Fibroblast of gingiva (primary cell): ENCODE measurements at places on chromosomes 5 and 9.

DNA sequence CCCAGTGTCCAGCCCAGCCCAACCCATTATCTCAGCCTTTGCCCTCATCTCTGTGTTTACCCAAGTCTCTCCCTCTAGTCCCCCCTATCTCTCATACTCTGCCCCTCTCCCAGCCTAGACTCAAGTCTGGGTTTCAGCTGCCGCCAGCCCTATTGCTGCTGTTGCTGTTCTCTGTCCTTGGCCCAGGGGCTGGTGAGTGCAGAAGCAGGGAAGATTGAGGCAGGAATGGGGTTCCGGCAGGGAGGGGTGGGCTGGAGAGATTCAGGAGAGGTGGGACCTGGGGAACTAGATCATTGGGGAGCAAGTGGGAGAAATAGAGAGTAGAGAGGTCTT lies 702 bp downstream of the TMEM8B start:
- no peak for DNase-seq

DNA sequence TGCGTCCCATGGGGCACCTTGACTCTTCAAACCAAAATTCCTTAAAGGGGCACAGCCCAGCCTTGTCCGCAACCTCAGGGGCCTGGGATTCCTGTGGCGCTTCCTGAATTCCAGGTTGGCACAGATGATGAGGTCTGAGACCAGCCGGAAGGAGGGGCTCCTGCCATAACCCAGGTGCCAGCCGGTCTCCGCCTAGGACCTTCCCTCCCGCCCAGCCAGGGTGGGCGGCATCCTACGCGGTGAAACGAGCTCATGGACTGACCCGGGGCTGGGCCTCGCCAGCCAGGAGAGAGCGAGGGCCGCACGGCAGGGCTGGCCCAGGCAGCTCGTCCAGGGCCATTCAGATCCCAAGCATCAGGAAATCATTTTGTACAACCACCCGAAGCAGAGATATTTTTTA lies 23.0 kb downstream of the AMBP start:
- DNase-seq = no peak

DNA sequence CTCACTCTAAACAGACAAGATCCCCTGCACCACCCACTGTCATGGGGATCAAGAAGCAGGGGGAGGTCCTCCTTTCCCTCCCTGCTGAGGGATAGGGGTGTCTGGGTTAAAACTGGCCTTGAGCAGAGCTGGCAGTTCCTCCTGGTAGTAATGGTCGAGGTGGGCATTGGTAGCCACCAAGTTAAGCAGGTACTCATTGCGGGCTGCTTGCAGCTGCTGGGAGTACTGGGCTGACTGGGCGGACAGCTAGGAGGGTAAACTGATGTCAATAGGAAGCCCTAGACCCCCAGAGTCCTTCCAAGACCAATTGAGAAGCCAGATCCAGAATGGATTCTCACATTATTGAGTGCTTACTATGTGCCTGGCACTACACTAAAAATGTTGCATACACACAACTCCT lies 3.4 kb downstream of the FCHSD1 start:
- DNase-seq = no peak

- peak; percentile 67 for DNase-seq
These were observed 868 bp downstream of the ZBTB43 start for GRCh38 chr9:126805554-126806262.

DNA sequence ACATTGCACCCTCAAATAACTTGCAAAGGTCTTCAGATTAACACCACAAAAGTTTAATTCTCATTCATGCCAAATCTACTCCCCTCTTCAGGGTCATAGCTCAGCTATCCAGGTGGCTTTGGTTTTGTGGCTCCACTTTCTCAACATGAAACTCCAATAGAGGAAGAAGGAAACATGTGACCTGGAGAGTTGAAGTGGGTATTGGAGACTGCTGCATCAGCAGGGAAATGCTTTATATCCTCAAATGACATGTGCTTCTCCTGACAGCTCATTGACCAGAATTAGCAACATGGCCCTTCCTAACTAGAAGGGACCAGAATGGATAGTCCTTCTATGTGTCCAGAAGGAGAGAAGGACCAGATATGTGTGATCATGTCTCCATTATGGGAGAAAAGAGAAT lies 73.6 kb downstream of the TLR4 start:
- no peak for DNase-seq

- DNase-seq = no peak
These were observed 67.0 kb downstream of the GCNT1 start for GRCh38 chr9:76526026-76526425.

DNA sequence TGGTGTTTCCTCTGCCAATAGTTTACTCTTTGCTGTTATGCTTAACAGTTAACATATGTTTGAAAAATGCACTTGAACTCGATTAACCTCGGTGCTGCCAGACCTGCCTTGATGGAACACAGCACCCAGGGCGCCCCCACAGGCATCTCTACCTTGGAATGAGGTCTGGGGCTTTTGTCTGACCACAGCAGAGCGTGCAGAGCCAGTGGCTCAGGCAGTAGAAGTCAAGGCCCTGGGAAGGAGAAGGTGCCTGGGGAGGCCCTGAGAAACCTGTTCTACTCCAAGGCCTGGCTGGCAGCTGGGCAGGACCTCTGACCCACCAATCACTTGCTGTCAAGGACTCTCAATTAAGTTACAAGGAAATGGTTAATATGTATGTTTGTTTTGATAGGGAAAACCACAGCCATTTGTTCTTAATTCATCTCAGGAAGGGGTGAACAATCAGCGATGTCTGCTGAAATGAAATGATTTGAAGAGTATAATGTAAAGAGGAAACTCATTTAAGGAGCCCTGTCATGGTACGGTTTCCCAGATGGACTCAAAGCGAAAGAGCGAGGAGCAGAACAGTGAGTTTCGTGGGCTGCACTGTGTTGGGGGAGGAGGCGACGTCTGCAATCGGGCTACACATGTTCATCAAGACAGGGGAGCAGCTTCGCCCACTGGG lies 21.9 kb downstream of the MACROH2A1 start:
- DNase-seq = no peak

DNA sequence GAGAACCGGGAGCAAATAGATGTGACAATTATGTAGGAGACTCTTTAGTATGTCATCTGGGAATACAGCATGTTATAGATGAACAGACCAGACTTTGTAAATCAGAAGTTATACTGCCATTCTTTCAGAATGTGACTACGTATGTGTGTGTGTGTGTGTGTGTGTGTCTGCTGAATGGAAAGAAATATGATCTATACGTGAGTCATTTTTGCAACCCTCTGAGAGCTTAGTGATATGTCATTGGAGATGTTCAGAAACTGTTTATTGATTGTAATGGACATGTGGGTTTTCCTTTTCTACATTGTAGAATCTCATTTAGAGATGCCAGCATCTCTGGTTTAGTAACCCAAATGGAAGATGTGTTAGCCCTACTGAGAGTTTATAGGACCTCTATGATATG lies 731.5 kb downstream of the TLE1 start:
- peak; percentile 6 for DNase-seq

DNA sequence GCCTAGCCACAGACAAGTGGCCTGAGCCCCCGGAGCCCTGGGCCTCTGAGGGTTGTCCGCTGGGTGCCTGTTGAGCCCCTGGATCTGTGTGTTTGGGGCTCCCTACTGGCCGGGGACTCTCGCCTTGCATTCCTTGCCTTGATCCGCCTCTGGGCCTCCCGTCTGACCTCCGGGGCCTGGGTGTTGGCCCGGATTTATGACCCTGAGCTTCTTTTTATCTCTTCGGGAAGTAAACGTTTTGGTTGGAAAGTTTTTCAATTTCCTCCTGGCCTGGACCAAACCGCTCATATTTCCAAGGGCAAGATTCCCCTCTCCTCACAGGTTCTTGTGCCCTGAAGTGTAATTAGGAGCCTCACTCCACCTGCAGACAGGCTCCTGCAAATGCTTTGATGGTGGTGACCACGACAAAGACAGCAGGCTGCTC lies 69.3 kb upstream of the EGFLAM start:
- no peak for DNase-seq

- DNase-seq = no peak
These were observed 83.9 kb upstream of the CYLC2 start for GRCh38 chr9:102911185-102911584.

DNA sequence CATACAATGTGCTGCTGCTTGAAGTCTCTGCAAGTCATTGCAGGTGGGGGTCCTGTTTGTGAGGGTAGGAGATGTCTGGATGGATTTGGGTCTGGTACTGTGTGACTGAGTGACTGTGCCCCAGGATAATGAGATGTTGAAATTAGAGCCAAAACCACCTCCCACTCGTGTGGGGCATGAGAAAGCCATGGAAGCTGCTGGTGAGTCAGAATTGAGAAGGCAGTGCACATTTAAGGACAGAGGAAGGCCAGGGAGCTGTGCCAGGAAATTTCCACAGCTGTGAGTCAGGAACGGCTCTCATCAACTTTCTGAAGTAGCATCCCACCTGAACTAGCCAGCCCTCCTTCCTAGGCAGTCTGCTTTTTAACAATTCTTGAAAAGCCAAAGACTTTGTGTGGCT lies 229.8 kb downstream of the DRD1 start:
- DNase-seq = peak; percentile 54

DNA sequence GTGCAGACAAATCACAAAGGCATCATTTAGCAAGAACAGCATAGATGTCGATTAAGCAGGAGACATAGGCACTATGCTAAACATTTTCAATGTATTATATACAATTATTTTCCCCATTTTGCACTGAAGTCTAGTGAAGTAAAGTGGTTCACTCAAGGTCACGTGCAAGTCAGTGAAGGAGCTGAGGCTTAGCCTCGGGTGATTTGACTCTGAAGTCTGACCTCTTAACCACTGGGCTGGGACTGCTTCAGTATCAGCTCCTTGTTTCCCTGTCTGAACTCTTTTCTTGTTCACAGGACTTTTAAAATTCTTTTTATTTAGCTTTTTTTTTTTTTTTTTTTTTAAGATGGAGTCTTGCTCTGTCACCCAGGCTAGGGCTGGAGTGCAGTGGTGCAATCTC lies 262.7 kb downstream of the DRD1 start:
- DNase-seq = no peak

DNA sequence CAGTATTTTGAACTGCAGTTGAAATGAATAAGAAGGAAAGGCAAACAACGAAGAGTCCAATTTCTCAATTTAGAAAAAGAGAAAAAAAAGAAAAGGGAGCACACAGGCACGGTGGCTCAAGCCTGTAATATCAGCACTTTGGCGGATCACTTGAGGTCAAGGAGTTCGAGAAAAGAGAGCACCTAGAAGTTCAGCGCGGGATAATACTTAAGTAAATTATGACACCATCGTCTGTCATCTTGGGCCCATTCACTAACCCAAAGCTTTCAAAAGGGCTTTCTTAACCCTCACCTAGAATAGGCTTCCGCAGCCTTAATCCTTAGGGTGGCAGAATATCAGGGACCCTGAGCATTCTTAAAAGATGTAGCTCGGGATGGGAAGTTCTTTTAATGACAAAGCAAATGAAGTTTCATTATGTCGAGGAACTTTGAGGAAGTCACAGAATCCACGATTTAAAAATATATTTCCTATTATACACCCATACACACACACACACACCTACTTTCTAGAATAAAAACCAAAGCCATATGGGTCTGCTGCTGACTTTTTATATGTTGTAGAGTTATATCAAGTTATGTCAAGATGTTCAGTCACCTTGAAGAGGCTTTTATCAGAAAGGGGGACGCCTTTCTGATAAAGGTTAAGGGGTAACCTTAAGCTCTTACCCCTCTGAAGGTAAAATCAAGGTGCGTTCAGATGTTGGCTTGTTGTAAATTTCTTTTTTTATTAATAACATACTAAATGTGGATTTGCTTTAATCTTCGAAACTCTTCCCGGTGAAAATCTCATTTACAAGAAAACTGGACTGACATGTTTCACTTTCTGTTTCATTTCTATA lies 602 bp upstream of the CD274 start:
- DNase-seq = no peak

GRCh38 chr5:53262348-53262970 lies 152.9 kb upstream of the MOCS2 start:
- DNase-seq = peak; percentile 46

GRCh38 chr9:136297766-136298735 lies 5.8 kb downstream of the CCDC187 start:
- no peak for DNase-seq

DNA sequence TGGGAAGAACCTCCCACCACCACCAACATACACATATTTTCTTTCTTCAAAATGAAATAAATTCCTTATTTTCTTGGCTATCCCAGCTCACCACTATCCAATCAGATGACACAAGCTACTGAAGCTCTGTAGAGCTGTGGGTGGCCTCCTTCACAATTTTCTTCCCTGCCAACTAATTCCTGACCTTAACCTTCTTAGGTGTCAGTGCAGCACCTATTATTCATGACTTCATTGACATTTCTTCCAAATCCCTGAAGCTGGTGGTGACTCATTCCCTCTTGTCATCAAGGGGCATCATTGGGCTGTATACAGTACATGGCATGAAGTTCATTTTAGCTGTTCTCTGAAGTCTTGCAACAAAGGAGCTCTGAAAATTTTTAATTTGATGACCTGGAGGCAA lies 42.0 kb upstream of the ADRA1B start:
- no peak for DNase-seq
